Fibroblast of the aortic adventitia (primary cell): ENCODE measurements at places on chromosomes 7 and 10. TPM values are rescaled to one million over a fixed set of nuclear protein-coding genes. Genes with fewer than 3 reads are reported as not detected.

GIMAP8 gene
- 0.09 and 0.16 TPM in 2 replicates for total RNA-seq

DNA sequence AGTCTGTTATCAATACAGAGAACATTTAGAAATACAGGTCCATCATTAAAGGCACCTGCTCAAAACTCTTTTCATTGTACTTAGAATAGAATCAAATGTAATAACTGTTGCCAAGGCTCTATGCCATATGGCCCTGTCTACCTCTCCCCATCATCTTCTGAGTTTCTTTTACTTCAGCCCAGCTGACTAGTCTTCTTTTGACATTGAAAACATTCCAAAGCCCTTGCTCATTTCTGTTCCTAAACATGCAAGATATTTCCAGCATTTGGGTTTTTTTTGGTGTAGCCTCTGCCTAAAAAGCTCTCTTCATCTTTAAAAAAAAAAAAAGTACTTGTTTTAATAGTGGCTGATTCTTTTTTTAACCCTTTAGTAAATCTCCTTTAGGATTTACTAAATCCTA lies 165.5 kb upstream of the SMIM30 start:
- DNase-seq, result peak; percentile 58

DNA sequence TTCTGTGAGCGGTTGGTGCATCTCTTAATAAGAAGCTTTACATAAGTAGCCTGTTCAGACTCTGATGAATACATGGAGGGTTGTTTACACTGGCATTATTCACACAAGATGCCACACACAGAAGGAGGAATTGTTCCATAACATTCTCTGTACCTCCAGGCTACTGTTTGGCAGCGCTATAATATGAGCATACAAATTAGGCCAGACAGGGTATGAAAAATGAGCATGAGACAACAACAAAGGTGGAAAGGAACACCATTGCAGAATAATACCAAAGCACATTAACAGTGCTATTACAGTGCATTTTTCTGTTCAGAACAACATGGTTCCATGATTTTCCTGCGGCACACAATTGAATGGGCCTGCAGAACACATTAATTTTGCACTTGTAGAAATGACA lies 417.2 kb upstream of the C7orf33 start:
- no peak for DNase-seq

DNA sequence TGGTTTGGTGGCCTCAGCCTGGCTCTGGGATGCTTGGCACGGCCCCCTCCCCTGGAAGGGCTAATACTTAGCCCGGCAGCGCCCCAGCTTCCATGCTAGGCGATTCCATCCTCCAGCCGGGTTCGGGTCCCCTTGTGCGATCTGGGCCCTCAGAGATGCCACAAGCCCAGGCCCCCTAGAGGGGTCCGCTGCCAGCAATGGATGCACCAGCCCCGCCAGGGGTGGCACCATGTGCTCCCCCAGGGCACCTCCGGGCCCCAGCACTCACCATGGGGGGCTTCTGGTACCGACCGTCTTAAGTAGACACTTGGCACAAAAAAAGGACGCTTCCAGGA lies 125.7 kb upstream of the KCTD7 start:
- DNase-seq, result no peak

GRCh38 chr7:38169847-38170246 lies 8.2 kb upstream of the STARD3NL start:
- DNase-seq, result peak; percentile 94

CLDN3 gene
- not detected in 2 replicates for total RNA-seq

CACNB2 gene
- total RNA-seq, result 0.82 and 2.1 TPM in 2 replicates

DNA sequence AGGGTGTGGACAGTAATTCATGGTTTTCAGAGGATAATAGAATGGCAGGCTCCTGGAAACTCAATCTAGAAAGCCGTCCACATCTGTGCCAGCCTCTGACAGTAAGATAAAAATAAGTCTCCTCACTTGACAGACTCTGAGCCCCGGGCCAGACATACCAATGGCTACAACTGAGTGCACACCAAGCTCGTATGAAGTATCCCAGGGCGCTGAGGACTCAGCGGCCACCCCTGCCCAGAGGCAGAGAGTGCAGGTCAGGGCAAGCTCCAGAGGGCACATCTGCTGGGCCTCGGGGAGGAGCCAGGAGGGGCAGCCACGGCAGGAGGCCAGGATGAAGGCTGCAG lies 262.8 kb upstream of the TCERG1L start:
- no peak for DNase-seq

DDC gene
- not detected in 2 replicates for total RNA-seq

DNA sequence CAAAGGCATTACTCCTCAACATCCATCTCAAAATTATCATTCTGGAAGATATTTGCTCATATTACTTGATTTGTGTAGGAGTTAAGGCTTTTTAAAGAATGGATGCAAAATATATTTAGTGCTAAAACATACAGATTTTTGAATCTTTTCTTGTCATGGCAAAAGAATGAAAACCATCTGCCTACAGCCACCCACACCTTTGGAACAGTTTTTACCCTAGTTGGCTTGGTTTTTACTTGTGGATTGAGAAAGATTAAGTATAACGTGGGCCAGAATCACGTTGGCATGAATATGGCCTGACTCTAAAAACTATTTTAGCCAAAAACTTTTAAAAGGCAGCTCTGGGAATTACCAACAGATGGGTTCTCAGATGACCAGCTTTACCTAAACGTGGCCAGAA lies 128.2 kb downstream of the SPAG6 start:
- peak; percentile 37 for DNase-seq

DNA sequence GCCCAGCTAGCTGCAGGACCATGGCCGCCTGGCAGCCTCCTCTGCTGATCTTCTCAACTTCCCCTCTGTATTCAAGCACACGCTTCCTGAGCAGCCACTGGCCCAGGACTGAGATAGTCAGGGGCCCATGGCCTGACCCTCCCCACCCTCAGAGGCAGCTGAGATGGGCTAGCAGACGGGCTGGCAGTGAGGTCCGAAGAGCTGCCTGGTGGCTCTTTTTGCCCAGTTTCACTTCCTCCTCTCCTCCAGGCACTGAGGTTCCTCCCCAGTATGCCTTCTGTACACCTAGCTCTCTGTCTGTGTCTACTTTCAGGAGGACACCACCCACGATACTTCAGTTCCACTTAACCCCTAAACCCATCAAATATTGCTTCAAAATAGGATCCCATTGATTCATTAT lies 395.6 kb downstream of the TNS3 start:
- no peak for DNase-seq

GRCh38 chr7:158274996-158275395 lies 312.6 kb downstream of the PTPRN2 start:
- DNase-seq, result no peak

GRCh38 chr7:153034791-153035190 lies 275.2 kb downstream of the ACTR3B start:
- DNase-seq, result no peak

GRCh38 chr10:954396-954795 lies 22.9 kb upstream of the LARP4B start:
- DNase-seq, result no peak

- DNase-seq, result no peak
These were observed 31.7 kb upstream of the C10orf90 start for GRCh38 chr10:126702181-126702580.

PRXL2A gene
- total RNA-seq, result 0.90 and 17.7 TPM in 2 replicates

DNA sequence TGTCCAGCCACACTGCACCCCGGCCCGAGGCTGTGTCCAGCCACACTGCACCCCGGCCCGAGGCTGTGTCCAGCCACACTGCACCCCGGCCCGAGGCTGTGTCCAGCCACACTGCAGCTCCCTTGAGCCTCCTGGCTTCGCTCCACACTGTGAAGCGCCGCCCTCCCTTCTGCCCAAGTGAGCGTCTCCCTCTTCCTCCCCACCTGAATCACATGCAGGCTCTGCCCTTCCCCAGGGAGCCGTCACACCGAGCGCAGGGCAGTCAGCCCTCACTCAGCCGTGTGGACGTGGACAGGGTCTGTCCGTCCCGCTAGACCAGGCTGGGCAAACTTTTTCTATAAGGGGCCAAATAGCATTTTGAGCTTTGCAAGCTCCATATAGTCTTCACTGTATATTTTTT lies 27.6 kb downstream of the CFAP46 start:
- no peak for DNase-seq

DNA sequence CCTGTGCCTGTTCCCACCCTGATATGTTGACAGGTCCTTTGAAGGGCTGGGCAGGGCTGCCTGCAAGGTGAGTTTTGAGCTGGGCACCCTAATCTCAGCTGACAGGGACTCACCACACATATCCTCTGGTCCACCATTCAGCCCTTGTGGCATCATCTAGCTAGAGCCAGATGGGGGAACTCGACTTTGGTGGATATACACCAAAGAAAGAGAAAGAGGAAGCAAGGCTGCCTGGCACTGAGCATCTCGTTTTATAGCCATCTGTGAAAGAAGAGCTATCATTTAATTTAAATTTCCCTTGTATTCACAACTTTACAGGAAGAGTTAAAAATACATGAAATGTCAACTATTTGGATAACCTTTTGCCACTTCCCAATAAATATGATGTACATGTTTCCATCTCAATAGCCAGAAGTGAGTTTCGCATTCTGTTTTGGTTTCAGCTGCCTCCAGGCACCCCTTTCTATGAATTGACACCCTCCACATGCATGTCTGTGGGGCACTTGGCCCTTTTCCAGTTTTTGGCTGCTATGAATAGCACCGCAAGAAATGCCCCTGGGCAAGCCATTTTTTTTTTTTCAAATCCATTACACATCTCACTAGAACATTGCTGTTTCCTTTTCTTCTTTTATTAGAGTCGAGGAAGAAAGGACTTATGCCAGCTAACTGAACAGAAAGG lies 22.9 kb upstream of the GRB10 start:
- no peak for DNase-seq

DNA sequence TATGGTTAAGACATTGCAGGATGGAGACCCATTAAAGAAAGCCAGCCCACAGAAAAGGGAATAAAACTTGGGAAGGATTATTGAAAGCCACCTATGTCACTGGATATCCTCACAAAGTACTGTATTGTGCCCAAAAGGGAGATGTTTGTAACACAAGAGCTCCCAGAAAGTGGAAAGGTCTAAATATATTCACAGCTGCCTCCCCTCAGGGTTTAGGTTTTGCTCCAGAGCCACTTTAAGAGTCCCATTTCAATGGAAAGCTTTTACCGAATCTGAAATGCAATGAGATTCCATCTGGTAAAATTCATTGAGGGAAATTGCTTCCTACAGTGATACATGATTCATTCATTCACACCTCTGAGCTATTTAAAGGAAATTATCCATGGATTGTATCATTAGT lies 176.4 kb downstream of the XPNPEP1 start:
- DNase-seq, result no peak

TFR2 gene
- 0.08 and 1.2 TPM in 2 replicates for total RNA-seq

GRCh38 chr10:117541909-117542705 lies 439 bp upstream of the EMX2 start:
- DNase-seq, result peak; percentile 9

DNA sequence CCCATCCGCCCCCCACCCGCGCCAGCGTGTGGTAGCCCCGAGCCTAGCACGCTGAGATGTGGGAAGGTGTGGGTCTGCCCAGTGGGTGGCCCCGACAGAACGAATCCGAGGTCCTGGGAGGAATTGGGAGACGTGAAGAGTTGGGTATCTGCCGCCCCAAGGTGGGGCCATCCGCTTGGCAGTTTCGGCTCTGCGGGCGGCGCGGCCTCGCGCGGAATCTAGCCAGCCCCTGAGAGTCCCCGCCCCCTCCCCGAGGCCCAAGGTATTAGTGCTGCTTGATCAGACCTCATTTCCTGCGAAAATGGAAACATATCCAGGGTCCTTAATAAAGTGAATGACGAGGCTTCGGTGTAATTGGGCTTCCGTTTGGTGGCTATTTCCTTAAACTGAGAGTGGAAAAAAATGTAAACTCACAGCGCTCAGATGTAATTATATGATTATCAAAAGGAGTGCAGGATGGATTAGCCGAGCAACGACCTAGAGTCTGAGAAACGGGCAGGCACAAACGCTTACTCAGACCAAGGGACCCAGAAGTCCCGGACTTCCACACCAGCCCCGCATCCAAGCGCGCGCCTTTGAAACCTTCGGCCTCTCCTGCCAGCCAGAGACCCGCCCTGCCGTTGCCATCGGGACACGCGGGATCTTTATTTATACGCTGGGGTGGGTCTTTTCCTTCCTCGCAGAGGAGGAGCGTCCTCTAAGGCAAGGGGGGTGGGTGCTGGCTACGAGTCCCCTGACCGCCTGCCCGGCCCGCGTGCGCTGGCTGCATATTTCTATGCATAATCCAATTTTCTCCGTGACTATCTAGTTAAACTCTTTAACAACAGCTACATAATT lies 12.8 kb downstream of the LBX1 start:
- no peak for DNase-seq

CCDC6 gene
- 27.3 and 44.1 TPM in 2 replicates for total RNA-seq

- DNase-seq, result no peak
These were observed 132.9 kb downstream of the LRRN3 start for GRCh38 chr7:111223802-111224253.

TYW1B gene
- total RNA-seq, result 0.99 and 1.9 TPM in 2 replicates

DNA sequence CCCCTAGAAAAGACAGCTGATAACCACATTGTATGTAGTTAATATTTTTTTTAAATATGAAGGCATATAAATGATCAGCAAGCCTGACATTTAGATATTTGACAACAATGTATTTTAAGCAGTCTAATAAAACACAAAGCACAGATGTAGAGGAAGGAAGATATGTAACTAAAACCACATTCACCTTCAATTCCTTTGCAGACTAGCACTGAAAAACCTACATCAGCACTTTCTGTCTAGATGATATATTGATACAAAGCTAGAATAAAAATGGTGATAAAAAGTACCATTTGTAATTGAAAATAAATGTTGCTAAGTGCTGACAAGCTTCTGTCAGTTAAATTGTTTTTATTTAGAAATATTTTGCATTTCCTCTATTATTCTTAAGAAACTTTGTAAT lies 153.6 kb downstream of the IMMP2L start:
- DNase-seq, result no peak

GRCh38 chr7:88789480-88790064 lies 6.0 kb downstream of the TEX47 start:
- DNase-seq, result peak; percentile 34

DNA sequence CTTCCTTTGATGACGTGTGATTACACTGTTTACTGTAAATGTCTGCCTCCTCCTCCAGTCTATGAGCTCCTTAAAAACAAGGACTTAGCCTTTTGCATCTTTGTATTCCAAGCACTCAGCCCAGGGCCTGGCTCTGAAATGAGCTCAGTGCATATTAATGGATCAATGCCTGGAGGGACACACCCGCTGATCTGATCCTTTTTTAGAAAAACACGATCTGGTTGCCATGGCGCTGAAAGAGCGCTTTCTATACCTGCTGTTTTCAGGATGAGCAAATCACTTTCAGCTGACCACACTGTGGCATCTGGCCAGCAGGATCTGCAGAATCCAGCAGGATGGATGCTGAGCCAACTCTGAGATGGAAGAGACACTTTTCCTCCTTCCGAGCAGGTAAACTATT lies 37.8 kb upstream of the GARS1 start:
- DNase-seq, result peak; percentile 41

CPED1 gene
- 30.0 and 119 TPM in 2 replicates for total RNA-seq

GHRHR gene
- total RNA-seq, result not detected in 2 replicates

SEMA4G gene
- total RNA-seq, result 0.25 and 0.81 TPM in 2 replicates

DNA sequence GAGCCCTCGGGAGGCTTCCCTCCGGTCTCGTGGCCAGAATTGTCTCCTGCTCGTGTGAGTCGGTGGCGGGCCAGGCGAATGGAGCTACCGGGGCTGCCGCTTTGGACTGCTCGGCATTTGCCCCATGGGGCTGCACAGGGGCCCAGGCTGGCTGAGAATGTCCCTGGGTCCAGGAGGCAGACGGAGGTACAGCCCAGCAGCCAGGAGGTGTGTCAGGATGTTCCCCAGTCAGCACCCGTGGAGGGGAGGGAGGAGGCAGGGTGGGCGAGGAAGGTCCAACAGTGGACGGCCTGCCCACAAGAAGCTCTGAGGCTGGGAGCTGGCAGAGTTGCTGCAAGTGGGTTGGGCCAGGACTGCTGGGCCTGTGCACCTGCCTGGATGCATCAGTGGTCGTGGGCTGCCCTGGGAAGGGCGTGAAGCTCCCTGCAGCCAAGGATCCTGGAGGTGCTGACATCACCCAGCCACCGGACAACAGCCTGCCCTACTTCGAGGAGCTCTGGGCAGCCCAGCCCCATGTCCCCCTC lies 46.4 kb downstream of the PDGFA start:
- no peak for DNase-seq
